ENCODE measurements at places on chromosomes 2 and 18.

GRCh38 chr2:129796225-129796624 lies 183.2 kb upstream of the RAB6C start:
- no peak for DNase-seq

- DNase-seq = no peak
Observed at GRCh38 chr2:236505648-236506047, 64.0 kb upstream of the ACKR3 start.

DNA sequence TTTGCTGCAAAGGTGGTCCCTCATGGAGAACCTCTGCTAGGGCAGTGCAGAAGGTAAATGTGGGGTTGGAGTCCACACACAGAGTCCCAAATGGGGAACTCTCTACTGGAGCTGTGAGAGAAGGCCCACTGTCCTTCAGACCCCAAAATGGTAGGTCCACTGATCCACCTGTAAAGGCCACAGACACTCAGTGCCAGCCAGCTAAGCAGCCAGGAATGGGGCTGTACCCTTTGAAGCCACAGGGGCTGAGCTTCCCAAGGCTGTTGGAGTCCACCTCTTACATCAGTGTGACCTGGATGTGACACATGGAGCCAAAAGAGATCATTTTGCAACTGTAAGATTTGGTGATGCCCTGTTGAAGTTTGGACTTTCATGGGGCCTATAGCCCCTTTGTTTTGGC lies 252.4 kb upstream of the GULP1 start:
- no peak for DNase-seq

DNA sequence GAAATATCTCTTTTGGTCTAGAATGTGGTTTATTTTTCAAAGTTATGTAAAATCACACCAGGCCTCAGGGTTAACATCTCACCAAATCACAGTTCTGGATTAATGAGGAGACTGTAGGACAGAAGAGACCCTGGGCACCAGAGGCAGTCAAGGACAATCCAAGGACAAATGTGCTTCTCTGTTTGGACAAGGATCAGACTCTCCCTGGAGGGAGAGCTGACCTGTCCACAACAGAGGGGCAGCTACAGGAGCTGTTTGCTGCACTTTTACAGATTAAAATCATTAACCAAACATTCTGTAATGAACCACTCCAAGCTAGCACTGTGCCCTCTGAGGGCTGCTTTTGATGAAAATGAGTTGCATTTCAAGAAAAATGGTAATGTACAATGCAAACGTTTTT lies 690.6 kb upstream of the SLC8A1 start:
- no peak for DNase-seq

DNA sequence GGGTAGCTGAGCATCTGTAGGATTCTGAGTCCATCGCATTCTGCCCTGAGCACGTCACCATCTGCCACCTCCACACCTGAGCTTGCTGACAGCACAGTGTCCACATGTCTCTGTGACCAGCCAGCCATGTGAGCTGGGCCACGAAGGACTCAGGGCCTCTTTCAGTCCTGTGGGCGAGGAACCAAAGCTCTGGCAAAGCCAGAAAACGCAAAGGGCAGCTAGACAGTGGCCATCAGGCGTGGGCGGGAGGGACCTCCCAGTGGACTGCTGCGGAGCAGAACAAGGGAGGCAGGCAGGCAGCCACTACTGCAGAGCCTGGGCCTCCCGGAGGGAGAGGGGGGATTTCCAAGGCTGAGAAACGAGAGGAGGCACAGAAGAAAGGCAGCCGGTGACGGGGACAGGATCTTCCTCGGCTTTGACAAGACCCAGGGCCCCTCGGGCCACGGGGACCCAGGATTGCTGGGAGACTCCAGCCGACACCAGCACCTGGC lies 274.6 kb upstream of the SALL3 start:
- no peak for DNase-seq

DNA sequence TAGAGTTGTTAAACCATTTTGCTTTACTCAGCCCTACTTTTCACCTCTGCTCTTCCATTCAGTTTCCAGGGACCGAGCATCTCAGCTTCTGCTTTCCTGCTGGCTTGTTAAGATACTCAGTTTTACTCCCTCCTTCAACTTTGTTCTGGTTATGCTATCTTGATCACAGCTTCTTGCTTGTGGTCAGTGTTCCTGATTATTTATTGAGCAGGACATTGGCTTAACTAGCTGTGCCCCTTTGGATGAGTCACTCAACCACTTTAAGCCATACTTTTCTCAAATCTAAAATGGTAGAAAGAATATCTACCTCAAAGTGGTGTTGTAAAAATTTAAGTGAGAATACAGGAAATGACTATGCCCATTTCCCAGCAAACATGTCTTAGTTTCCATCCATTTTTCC lies 124.0 kb downstream of the KYNU start:
- no peak for DNase-seq

DNA sequence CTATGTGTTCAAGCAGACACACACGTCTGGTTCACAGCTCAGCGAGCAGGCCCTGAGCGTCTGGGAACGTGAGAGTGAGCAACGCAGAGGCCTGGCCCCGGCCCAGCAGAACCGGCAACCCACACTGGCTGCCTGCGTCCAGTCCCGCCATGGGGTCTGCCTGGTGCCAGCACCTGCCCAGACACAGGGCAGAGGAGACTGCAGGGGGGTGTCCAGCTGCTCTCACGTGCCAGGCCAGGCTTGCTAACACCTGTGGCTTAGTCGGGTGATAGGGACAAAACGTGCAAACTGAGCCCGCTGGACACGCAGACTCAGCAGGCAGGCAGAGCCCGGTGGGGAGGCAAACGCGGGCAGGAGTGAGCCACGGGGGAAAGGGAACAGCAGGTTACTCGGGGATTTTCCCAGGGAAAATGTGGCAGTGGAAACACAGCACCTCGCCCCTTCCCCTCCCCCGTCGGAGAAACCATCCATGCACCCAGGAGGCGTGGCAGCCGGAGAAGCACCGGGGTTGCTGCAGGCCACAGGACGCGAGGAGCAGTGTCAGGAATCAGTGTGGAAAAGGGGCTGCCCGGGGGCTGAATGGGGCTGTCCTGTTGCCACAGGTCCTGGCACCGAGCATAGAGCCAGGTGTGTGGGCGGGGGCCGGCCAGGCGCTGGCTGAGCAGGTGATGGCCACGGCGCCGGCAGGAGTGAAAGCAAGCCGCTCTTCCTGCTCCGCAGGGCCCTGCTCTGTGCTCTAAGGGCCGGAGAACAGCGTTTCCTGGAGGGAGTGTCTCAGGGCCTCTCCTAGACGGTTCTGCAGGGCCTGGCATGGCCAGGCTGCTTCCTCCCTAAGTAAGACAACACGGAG lies 154.7 kb downstream of the HDAC4 start:
- DNase-seq = no peak

DNA sequence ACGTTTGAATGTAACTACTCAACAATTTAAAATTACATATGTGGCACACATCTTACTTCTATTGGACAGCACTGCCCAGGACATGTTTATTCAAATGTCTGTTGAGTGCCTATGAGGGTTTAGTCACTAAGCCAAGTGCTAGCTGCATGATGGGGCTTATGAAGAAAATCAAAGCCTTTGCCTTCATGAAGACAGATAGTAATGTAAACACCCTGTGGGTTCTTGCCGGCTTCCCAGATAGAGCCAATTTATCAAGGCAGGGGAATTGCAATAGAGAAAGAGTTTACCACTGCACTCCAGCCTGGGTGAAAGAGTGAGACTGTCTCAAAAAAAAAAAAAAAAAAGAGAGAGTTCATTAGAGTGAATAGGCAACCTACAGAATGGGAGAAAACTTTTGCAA lies 43.7 kb upstream of the NEB start:
- DNase-seq = no peak

GRCh38 chr2:12697617-12698016 lies 19.1 kb upstream of the TRIB2 start:
- no peak for DNase-seq

- DNase-seq = no peak
Observed at GRCh38 chr18:12474876-12475275, 67.1 kb downstream of the PRELID3A start.

GRCh38 chr2:16584824-16585540 lies 80.7 kb downstream of the CYRIA start:
- no peak for DNase-seq

- no peak for DNase-seq
Observed at GRCh38 chr2:152541712-152542111, 175.5 kb downstream of the PRPF40A start.

GRCh38 chr2:79876430-79876829 lies 363.6 kb downstream of the CTNNA2 start:
- DNase-seq = no peak

GRCh38 chr2:44707945-44708660 lies 233.4 kb upstream of the SIX3 start:
- no peak for DNase-seq

DNA sequence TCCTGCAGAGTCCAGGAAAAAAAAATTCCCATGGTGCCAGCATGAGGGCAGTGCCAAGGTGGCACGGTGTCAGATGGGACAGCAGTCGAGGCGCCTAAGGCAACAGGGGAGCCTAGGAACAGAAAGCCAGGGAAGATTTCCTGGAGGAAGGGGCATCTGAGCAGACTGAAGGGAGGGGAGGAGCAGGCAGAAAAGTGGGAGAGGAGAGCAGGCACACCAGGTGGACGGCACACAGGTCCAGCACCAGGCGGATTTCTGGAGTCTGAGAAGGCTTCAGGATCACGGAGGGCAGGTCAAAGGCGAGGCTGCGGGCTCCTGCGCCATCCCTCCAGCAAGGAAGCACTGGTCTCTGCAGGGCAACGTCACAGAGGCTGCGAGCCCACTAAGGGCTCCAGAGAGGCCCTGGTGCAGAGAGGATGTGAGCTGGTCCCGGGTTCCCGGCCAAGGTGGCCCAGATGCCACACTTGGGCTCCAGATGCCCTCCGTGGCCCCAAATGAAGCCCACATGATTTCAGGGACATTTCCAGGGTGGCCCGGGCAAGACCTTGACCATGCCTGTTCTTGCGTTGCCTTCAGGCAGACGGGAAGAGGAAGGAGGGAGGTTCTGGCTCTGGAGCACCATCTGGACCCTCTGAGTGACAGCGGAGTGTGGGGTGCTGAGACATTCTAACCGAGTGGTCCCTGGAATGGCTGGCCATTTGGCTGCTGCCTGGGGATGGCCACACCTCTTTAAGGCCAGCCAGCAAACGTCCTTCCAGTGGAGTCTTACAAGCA lies 4.1 kb downstream of the HS6ST1 start:
- no peak for DNase-seq

GRCh38 chr2:241563981-241564595 lies 5.5 kb downstream of the BOK start:
- no peak for DNase-seq

- DNase-seq = no peak
Observed at GRCh38 chr18:68640861-68641260, 74.0 kb downstream of the TMX3 start.

DNA sequence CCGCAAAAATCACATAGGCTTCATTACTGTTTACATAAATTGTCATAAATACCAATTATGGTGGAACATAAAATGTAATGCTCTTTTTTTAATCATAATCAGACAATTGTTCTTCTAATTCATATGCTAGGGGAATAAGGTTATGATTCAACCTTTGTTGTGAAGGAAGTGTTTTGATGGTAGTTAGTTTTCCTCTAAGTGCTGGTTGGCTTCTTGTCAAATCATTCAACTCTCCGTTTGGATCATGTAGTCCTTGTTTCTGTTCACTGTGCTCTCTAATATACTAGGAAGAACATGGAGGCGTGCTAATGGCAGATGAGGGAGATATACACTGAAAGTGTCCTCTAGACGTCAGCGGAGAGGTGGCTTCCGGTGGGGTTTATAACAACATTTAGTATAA lies 1938.0 kb upstream of the PIK3C3 start:
- no peak for DNase-seq

- no peak for DNase-seq
Observed at GRCh38 chr2:105725388-105725787, 19.3 kb upstream of the NCK2 start.

- no peak for DNase-seq
Observed at GRCh38 chr2:61720911-61721310, 132.9 kb downstream of the FAM161A start.

DNA sequence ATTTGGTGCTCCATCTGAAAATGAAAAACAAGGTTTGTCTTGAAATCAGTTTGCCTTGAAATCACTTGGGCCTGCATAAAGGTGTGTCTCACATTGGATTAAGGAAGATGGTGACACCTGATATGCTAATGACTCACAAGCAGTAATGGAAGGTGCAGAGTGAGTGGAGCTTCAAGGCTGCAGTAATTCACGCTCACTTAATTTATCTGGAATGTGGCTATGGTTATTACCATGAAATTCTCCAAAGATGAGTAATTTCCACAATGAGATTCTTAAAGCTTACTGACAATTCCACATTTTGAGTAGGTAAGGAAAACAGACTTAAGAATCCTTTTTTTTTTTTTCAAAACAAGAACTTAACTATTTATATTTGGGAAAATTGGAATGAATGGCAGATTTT lies 156.8 kb downstream of the PAX3 start:
- no peak for DNase-seq

GRCh38 chr2:134927195-134927594 lies 8.6 kb downstream of the CCNT2 start:
- no peak for DNase-seq

- DNase-seq = no peak
Observed at GRCh38 chr2:113863144-113863543, 26.7 kb upstream of the ACTR3 start.

GRCh38 chr2:237636578-237636977 lies 9.2 kb downstream of the LRRFIP1 start:
- no peak for DNase-seq

GRCh38 chr2:234677758-234678538 lies 181.1 kb upstream of the ARL4C start:
- DNase-seq = no peak

DNA sequence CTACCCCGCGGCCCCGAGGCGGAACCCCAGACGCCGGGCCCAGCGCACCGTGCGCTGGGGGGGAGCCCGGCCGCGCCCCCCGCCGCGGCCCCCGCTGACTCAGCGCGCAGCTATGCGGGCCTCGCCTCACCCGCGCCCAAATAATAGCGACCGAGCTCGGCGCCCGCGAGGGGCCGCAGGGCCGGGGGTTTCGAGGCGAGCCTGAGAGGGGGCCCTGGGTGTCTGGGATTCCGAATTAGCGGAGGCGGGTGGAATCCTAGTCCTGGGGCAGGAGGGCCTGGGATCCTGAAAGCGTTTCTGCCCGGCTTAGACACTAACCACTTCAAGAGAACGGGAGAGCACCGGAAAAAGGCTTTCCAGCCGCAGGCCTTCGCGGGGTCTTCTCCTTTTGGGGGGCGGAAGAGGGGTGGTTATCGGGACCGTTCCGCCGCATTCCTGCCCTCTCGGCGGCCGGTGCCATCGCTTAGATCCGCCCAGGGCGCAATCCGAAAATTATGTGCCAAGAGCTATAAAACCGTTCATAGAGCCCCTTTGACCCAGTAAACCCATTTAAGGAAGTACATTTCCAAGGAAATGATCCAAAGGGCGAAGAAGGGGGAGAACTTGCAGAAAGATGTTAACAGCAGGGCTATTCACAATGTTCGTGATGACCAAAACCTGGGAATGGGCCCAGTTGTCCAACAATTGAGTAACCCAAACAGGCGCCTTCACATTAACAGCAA lies 681 bp upstream of the ROCK2 start:
- no peak for DNase-seq

GRCh38 chr2:70854411-70854810 lies 18.8 kb upstream of the CD207 start:
- DNase-seq = no peak

- no peak for DNase-seq
Observed at GRCh38 chr2:58039170-58039611, 7.4 kb upstream of the VRK2 start.
